Endodermal cell (in vitro differentiated cells): ENCODE measurements at places on chromosomes 3 and 15. TPM values are rescaled to one million over a fixed set of nuclear protein-coding genes. Genes with fewer than 3 reads are reported as not detected.

IGDCC3 gene
- total RNA-seq: 6.3 to 8.4 TPM (median 7.9 TPM) in 3 replicates

SLCO2A1 gene
- total RNA-seq: 134 to 197 TPM (median 158 TPM) in 3 replicates

CCDC13 gene
- 0.64 and 0.68 TPM in 2 replicates for total RNA-seq

BMF gene
- total RNA-seq: 35.6 to 53.3 TPM (median 48.3 TPM) in 3 replicates

EBLN2 gene
- 8.3 and 12.2 TPM in 2 replicates for total RNA-seq

TICRR gene
- 22.0 to 29.2 TPM (median 27.2 TPM) in 3 replicates for total RNA-seq

TUSC2 gene
- 23.5 and 28.6 TPM in 2 replicates for total RNA-seq

STIMATE gene
- total RNA-seq: 19.5 and 23.7 TPM in 2 replicates

ADGRG7 gene
- total RNA-seq: 2.1 to 4.3 TPM (median 3.1 TPM) in 3 replicates

SYNM gene
- 1.8 to 4.5 TPM (median 2.3 TPM) in 3 replicates for total RNA-seq

CLDN18 gene
- total RNA-seq: 0.15 to 0.75 TPM (median 0.27 TPM) in 3 replicates

DNA sequence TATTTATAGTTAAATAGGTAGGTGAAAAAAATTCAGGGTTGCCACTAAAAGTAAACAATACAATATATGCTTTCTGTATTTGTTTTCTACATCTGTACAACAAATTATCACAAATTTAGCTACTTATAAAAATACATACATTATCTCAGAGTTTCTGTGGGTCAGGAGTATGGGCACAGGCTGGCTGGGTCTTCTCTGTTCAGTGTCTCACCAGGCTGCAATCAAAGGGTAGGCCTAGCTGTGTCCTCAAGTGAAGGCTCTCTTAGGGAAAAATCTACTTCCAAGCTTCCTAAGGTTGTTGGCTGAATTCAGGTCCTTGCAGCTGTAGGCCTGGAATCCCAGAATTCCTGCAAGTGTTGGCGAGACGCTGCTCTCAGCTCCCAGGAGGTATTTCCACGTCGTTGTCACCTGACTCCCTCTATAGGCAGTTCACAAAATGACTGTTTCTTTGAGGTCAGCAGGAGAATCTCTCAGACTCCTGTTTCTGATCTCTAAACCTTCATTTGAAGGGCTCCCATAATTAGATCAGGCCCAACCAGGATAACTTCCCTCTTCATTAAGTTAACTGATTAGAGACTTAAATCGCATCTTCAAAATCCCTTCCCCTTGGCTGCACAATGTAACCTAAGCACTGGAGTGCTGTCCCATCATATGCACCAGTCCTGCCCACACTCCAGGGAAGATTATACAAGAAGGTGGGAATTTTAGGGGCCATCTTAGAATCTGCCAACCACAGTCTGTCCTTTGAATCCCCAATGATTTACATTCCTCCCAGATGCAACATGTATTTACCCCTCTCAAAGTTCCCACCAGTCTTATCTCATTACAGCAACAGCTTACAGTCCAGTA is 296.6 kb downstream of the SUCLG2 start:
- H3K27ac ChIP-seq: no peak overlapping the region
- no peaks in the 10 kb centered on the region for H3K4me1 ChIP-seq
- H3K4me3 ChIP-seq: no peak overlapping the region
- no peaks in the 10 kb centered on the region for H3K27me3 ChIP-seq
- peak; percentile 89 for DNase-seq

DNA sequence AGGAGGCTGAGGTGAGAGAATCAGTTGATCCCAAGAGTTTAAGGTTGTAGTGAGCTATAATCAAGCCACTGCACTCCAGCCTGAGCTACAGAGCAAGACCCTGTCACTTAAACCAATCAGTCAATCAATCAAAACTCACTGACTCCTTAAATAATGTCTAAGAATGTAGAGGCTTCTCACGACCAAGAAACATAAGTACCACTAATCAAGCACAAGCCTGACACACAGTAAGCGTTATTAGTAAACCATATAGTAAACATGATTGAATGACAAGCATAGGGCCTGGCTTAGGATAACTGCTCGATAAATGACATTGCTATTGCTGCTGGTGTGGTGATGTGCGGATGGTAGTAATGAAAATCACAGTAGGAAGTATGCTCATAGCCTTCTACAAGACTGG is 29.4 kb downstream of the C3orf85 start:
- no peaks in the 10 kb centered on the region for H3K4me1 ChIP-seq
- H3K27ac ChIP-seq: no peak overlapping the region
- H3K4me3 ChIP-seq: no peak overlapping the region
- DNase-seq: no peak

- H3K4me1 ChIP-seq: no peaks in the 10 kb centered on the region
- H3K4me3 ChIP-seq: no peak overlapping the region
- no peaks in the 10 kb centered on the region for H3K27me3 ChIP-seq
- H3K36me3 ChIP-seq: no peaks in the 10 kb centered on the region
Measured at GRCh38 chr15:43948691-43949325, 122.0 kb downstream of the WDR76 start.

GRCh38 chr3:88117683-88118082 is 32.1 kb upstream of the C3orf38 start:
- H3K36me3 ChIP-seq: peaks cover 10% of the 10 kb centered on the region
- no peak overlapping the region for H3K4me3 ChIP-seq
- H3K27me3 ChIP-seq: no peaks in the 10 kb centered on the region
- H3K27ac ChIP-seq: no peak overlapping the region

DNA sequence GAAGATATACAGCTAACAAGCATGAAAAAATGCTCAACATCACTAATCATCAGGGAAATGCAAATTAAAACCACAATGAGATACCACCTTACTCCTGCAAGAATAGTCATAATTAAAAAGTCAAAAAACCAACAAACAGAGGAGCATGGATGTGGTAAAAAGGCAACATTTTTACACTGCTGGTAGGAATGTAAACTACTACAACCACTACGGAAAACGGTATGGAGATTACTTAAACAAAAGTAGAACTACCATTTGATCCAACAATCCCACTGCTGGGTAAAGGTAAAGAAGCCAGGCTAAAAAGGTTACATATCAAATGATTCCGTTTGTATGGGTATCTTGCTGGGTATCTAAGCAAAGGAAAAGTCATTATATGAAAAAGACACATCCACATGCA is 53.8 kb downstream of the STAG1 start:
- H3K27ac ChIP-seq: no peak overlapping the region
- H3K4me1 ChIP-seq: no peaks in the 10 kb centered on the region
- no peaks in the 10 kb centered on the region for H3K27me3 ChIP-seq
- peak overlapping the region; percentile 12 for H3K4me3 ChIP-seq

DNA sequence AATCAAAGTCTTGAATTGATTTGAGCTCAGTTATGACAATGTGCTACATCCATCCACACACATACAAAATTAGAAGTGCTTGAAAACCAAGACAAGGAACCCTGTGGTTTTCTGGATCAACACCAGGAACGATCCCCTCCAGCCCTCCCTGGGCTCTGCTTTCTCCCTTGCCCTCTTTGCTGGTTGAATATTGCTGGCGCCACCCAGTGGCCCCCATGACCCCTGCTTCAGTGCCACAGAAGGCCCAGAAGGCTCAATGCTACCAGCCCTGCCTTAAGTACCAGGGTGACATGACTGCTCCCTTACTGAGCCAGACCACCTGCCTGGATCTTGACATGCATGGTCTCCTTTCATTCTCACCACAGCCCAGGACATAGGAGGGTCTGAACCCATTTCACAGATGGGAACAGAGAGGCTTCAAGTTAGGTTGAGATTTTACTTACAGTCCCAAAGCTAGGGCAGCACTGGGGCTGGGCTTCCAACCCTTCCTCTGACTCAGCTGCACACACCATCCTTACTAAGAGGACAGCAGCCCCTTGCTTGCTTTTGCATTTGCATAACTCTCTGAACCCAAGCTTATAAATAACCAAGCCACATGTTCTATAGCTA is 15.0 kb downstream of the IL12A start:
- H3K27me3 ChIP-seq: no peaks in the 10 kb centered on the region
- DNase-seq: peak; percentile 91
- no peaks in the 10 kb centered on the region for H3K36me3 ChIP-seq
- no peak overlapping the region for H3K27ac ChIP-seq
- H3K4me3 ChIP-seq: no peak overlapping the region
- H3K4me1 ChIP-seq: no peaks in the 10 kb centered on the region

- no peak overlapping the region for H3K27ac ChIP-seq
- no peak overlapping the region for H3K4me3 ChIP-seq
- DNase-seq: no peak
- peaks cover 6% of the 10 kb centered on the region for H3K4me1 ChIP-seq
Measured at GRCh38 chr3:45677033-45677446, 12.2 kb upstream of the SACM1L start.

- peaks cover 2% of the 10 kb centered on the region for H3K4me1 ChIP-seq
- H3K36me3 ChIP-seq: no peaks in the 10 kb centered on the region
- H3K4me3 ChIP-seq: peak overlapping the region; percentile 80
- DNase-seq: peak; percentile 84
Measured at GRCh38 chr3:13480340-13481318, 523 bp downstream of the HDAC11 start.

DNA sequence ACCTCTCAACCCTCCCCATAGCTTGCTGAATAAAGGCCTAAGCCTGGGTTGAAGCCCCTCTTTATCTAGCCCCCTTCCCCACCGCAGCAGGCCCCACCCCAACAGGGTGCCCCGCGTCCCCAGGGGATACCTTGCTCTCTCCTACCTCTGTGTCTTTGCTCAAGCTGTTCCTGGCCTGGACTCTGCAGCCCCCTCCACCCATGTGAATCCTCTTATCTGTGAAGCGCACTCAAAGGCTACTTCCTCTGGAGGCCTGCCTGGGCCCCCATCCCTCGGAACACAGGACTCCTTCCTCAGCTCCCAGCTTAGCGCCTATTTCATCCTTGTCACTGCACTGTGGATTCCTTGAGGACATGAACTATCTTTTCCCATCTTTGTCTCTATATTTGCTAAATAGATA is 61.4 kb upstream of the HERC1 start:
- H3K36me3 ChIP-seq: no peaks in the 10 kb centered on the region
- no peaks in the 10 kb centered on the region for H3K27me3 ChIP-seq
- no peak overlapping the region for H3K27ac ChIP-seq
- H3K4me1 ChIP-seq: no peaks in the 10 kb centered on the region
- no peak overlapping the region for H3K4me3 ChIP-seq

DNA sequence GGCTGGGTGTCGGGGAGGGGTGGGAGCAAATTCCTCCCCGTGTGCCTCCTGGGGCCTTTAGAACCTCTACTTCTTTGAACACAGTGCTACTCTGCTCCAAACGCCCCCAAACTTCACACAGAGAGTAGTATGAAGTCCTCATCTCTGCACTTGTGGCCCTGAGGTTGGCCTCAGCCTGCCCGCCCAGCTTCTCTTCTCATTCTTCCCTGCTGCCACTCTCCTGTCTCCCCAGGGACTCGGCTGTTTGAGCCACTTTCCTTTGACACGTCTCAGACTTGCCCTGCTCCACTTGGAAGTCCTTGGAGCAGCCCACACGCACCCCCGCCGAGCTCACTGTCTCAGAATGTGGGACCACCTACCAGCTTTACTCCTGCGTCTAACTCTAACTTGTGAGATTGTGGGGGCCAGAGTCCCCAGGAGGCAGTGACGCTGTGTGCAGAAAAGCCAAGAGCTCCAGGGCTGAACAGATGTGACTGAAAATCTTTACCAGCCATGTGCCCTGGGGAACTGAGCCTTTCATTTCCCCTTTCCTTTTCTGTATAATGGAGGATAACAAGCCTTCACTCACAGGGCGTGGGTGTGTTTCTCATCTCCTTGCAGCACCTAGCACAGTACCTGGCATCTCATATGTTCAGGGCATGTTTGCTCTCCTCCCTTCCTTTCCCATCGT is 233.6 kb upstream of the CTDSPL start:
- no peak overlapping the region for H3K4me3 ChIP-seq
- DNase-seq: no peak
- peaks cover under 1% of the 10 kb centered on the region for H3K4me1 ChIP-seq
- no peaks in the 10 kb centered on the region for H3K27me3 ChIP-seq

GRCh38 chr15:41881920-41882688 is 11.7 kb downstream of the SPTBN5 start:
- no peaks in the 10 kb centered on the region for H3K36me3 ChIP-seq
- H3K27me3 ChIP-seq: peaks cover 39% of the 10 kb centered on the region
- no peak overlapping the region for H3K4me3 ChIP-seq
- H3K27ac ChIP-seq: no peak overlapping the region

- peak within 1 kb of the TSS; percentile 81 for H3K4me3 ChIP-seq
- DNase-seq: peak; percentile 86
- H3K27me3 ChIP-seq: peaks cover 25% of the 10 kb centered on the region
- peak within 1 kb of the TSS; percentile 57 for H3K27ac ChIP-seq
- no peaks in the 10 kb centered on the region for H3K36me3 ChIP-seq
Measured at GRCh38 chr15:45187894-45188830, at the start of gene SHF. Gene SHF, minus strand, starts transcription at chr15:45187966. Its CDS starts 15 bp downstream, at chr15:45187951.

GRCh38 chr3:35679409-35680080 is 40.2 kb downstream of the ARPP21 start:
- peaks cover 6% of the 10 kb centered on the region for H3K27me3 ChIP-seq
- no peak overlapping the region for H3K27ac ChIP-seq
- H3K4me3 ChIP-seq: no peak overlapping the region
- H3K36me3 ChIP-seq: no peaks in the 10 kb centered on the region
- no peak for DNase-seq

DNA sequence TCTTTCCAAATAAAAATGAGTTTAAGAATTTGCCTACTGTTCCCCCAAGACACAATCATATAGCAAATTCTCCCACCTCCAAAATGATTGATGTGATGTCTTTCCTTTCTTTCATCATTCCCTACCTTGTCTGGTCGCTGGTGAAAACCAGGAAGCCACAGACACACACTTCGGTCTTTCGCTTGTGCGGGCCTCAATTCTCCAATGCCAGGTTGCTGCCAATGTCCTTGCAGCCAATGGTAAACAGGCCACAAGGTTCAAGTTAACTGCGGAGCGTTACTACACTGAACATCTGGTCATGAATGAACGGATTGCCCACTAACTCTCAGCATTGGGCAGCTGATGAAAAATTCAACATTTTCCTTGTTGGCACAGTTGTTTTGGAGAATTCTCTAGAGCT is 192.2 kb downstream of the FOXP1 start:
- no peaks in the 10 kb centered on the region for H3K36me3 ChIP-seq
- H3K4me1 ChIP-seq: no peaks in the 10 kb centered on the region
- no peak for DNase-seq
- H3K27ac ChIP-seq: no peak overlapping the region
- H3K4me3 ChIP-seq: no peak overlapping the region

DNA sequence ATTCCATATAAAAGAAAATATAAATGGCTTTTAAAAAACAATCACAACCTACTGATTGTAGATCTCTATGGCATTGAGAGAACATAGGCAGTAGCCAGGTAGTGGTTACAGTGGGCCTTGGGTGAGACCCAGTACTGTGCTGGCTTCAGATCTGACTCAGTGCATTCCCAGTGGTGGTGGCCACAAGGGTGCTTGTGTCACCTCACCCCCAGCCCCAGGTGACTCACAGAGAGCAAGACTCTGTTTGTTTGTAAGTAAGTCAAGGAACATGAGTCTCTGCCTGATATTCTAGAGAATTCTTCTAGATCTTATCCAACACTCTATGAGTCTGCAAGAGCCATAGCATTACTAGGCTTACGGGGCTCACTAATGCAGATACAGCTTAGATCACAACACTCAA is 118.8 kb upstream of the AZI2 start:
- H3K4me1 ChIP-seq: no peaks in the 10 kb centered on the region
- H3K27ac ChIP-seq: no peak overlapping the region
- H3K27me3 ChIP-seq: no peaks in the 10 kb centered on the region
- no peak overlapping the region for H3K4me3 ChIP-seq

GRCh38 chr15:70547846-70548487 is 215.4 kb downstream of the UACA start:
- no peaks in the 10 kb centered on the region for H3K36me3 ChIP-seq
- no peaks in the 10 kb centered on the region for H3K4me1 ChIP-seq
- H3K27me3 ChIP-seq: no peaks in the 10 kb centered on the region
